ENCODE measurements at places on chromosomes 6 and 20.

GRCh38 chr6:16252686-16253299 lies 14.4 kb downstream of the GMPR start:
- DNase-seq, result no peak

DNA sequence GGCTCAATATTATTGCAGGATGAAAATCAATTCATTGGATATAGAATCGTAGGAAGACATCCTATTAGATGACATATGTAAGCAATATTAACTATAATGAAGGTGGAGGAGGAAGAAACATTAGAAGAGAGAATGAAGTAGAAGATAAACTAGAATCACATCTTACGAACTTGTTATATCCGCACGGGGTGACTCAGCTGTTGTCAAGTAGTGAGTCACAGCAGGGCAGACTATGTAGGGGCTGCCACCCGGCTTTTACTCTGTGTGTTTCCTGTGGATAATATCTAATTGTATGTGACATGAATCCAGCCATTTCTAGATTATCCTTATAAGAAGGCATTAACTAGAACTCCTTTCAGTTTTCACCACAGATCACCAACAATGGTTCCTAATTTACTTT lies 520.2 kb downstream of the DOK5 start:
- no peak for DNase-seq

- DNase-seq, result no peak
Observed at GRCh38 chr6:31794866-31795615, 511 bp downstream of the VARS1 start.

GRCh38 chr20:50919567-50919966 lies 11.7 kb downstream of the ADNP start:
- DNase-seq, result no peak

DNA sequence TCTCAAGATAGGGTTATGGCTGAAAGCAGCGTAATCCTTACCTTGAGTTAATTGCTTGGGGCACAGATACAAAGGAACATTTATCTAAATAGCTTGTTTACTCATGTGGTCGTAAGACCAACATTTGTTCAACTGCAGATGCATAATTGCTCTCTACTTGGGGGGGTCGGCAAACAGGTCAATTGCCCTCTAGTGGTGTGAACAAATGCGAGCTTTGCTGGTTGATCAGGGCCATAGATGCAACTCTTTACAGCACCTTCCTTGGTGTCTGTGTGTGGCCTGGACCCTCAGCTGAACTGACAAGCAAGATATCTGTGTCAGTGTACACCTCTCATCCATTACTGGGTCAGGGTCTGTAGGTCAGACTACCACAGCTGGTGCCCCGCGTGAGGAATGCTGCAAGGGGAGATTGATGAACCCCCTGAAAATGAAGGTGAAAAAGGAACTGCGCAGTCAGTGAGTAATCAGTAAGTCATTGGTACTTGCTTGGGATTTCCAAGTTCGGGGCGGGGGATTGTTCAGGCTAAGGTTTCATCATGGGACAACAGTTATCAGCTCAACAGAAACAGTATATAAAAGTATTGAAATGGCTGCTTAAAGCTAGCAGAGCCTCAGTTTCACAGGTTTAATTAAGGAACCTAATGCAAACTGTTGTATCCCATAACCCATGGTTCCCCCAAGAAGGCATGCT lies 24.0 kb downstream of the HLA-DPA1 start:
- no peak for DNase-seq

DNA sequence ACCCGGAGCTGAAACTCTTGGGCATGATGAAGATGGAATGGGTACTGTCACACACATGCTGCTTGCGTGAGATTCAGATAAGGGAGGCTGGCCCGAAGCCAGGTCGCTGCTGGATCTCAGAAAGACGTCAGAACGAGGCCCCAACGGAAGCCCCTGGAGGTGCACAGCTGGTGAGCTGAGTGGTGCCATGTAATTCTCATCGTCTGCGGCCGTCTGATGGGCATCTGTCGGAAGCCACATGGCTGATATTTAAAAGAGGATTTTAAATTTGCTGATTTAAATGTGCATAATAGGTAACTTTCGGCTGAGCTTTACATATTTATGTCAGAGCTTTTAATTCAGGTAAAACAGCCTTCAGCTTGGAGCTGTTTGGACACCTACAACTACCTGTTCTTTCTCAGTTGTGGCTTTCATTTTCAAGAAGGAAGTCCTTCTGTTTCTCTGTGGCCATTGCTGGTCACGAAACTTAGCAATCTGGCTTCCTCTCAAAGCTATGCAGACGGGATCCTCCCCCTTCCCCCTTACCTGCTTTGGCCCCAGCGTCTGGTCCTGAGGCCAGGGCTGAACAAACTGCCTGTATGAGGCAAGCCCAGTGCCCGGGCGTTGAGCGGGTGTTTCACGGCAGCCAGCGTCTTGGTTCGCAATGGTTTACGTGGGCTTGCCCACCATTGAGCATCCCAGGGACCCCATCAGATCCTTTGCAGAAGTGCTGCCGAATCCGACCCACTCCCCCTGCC lies 9.2 kb downstream of the SLCO4A1 start:
- DNase-seq, result peak; percentile 76
